A549 treated with Mapracorat at 1 μM for 4 hours (cell line): ENCODE measurements at places on chromosomes 5 and 9. TPM values are rescaled to one million over a fixed set of nuclear protein-coding genes. Genes with fewer than 3 reads are reported as not detected.

Gene ZNF79
- 5.9 to 6.8 TPM (median 6.7 TPM) in 5 replicates for total RNA-seq

Gene TBC1D2
- total RNA-seq, result 8.8 to 12.7 TPM (median 10.5 TPM) in 5 replicates

Gene GRIN1
- total RNA-seq, result 0.20 to 0.71 TPM (median 0.53 TPM) in 5 replicates

Gene PCDHB7
- 0.05 TPM in 1 of 5 replicates, not detected in the others for total RNA-seq

Gene RLN2
- 0.21 to 0.52 TPM (median 0.28 TPM) in 3 of 5 replicates, not detected in the others for total RNA-seq

Gene BTNL9
- 0.56 to 1.2 TPM (median 0.95 TPM) in 5 replicates for total RNA-seq

Gene GLRA1
- total RNA-seq, result not detected in 5 replicates

Gene MARCOL
- total RNA-seq, result not detected in 5 replicates

Gene GRK6
- 20.0 to 30.1 TPM (median 25.9 TPM) in 5 replicates for total RNA-seq
